Stimulated activated naive CD4-positive, alpha-beta T cell (primary cell): ENCODE measurements at places on chromosomes 16 and 17.

DNA sequence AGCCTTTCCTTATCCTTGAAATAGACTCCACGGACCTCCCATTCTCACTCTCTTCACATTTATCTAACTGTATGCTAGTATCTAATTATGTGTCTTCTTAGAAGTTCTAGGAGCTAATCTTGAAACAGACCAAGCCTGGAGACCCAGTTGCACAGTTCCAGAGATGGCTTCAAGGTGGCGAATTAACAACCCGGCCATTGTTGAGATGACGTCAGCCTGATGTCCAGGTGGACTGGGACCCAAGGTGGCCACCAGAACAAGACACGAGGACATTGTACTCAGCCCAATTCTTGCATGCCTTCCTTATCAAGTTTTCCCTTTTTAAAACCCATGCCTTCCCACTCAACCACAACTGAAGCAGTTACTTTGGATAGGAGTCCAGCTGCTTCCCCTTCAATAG, 29.5 kb upstream of the WWOX start:
- DNase-seq, result no peak

DNA sequence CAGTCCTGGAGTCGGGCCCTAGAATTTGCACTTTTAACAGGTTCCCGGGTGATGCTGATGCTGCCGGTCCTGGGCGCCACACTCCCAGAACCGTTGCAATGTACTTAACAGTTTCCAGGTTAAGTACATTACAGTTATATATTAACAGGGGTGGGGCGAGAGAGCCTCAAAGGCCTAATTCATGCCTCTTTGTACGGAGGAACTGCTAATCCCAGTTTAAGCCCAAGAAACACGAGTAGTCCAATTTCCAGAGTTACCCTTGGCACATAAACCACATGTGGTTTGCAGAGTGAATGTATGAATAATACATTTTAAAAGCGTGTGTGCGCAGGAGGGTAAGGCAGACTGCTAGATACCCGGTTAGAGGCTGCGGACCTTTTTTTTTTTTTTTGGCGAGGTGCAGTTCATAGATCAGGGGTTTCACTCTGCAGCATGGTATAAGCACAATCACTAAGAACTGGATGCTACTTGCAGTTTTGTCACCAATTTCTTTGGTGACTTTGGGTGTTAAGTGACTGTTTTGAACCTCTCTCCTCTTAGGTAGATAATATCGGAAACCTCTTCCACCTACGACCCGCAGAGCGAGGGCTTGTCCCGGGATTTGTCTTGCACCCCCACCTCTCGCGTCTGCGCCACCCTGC, 713 bp downstream of the COX11 start:
- DNase-seq, result no peak

- DNase-seq, result no peak
These were observed 90.1 kb downstream of the DNAH17 start for GRCh38 chr17:78486946-78487680.

DNA sequence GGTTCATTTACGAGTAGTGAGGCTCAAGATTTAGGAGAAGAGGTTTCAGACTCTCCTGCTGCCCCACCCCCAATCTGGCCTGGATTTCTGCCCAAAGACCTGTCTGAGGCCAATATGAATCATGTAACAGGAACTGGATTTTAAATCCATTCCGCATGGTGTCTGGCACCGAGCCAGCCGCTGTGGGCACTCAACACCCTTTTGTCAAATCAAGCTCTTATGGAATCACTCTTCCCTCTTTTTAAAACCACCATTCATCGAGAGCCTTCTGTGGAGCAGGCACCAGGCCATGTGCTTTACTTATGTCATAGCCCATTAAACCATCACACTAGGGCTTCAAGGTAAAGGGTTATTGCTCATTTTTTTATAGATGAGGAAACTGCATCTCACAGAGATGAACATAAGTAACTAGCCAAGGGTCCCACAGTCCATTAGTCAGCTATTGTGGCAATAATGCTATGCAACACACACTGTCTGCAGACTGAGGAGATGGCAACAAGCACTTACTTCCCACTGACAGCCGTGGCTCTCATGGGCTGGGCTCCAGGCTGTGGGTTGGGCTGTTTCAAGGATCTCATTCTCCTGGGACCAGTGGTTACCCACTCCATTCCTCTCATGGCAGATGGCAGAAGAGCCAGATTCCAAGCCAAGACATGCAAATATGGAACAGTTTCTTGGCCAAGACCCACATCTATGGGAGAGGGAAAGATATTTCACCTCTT, 93.6 kb downstream of the WSCD1 start:
- DNase-seq, result no peak

DNA sequence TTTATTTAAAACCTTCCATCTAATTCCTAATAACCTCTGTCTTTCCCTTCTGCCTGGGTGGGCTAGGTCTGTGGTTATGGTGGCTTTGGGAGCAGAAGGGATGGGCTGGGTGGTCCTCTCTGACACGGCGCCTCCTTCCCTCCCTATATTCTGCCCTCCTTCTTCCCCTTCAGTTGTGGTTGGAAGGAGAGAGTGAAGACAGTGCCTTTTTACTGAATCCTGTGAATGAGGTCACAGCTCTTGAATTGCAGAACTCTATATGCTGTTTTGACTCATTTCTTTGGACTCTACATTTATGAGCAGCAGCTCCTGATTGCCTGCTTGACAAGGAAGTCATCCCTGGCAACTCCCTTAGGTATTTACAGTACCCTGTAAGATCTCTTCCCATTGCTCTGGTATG, 256.0 kb upstream of the ELAC2 start:
- no peak for DNase-seq

DNA sequence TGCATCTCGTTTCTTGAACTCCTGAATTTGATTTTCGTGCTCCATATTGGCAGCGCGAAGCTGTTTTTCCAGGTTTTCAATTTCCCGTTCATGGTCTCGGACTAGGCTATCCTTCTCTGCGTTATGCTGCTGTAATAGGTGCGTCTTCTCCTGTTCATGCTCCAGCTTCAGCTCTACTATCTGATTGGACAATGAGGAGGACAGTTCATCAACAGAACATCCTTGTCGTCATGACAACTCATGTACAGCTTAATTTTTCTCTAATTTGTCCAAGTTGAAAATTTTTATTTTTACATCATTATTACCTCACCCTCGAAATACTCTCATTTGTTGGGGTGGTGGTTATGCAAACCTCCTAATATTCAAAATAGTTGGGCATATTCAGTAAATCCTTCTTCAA, 289.8 kb downstream of the CEP112 start:
- no peak for DNase-seq

DNA sequence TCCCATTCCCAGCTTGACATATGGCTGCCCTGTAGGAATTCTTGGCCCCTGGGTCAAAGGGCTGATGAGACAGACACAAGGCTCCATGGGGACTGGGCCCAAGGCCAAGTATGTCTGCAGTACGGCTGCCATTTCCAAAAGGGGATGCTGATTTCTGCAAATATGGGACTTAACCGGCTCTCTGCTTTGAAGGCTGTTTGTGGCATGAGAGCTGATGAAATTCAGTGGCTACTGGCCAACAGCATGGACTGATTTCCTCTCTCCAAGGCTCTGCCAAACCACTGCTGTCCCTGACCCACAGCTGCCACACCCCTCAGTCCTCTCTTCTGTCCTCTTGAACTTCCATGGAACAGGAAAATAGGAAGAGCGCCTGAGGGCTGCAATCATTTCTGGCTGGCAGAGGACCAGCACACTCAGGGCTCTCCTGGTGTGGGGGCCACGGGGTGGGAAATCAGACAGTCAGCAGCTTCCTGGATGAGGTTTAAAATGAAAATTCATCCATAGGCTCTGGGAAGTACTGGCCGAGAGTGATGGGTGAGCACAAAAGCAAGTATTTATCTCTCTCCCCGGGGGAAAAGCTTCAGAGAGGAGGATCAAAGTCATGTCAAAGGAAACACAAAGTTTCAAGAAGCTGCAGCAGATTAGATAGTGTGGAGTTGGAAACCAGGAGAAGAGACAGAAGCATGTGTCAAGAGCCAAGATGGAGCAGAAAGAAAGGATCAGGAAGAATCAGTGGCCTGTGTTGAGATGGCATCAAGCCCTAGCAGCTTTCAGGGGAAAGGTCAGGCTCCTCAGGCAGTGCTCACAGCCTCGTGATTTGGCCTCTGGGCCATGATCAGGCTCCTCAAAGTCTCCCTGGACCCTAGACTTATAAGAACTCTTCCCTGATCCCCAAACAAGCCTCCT, 64.1 kb upstream of the SREBF1 start:
- DNase-seq, result no peak

GRCh38 chr17:62064029-62064790, 868 bp downstream of the MED13 start:
- peak; percentile 16 for DNase-seq

DNA sequence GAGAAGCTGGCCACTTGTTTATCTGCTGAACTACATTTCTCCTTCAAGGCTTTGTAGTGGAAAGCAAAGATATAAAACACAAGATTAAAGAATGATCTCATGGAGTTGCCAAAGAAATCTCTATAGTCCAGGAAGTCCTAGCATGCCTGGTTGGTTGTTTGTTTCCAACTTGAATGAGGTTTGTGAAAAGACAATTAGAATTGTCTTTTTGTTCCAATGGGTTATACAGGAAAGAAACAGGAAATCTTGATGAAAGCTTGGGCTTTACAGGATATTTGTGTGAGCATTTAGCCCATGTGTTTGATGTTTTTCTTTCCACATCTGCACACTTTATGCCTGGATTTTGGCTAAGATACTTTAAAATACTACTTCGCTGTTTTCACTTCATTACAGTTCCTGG, 273.4 kb downstream of the CEP112 start:
- DNase-seq, result no peak

- no peak for DNase-seq
These were observed 1.0 kb upstream of the SLC38A8 start for GRCh38 chr16:84043486-84044117.

DNA sequence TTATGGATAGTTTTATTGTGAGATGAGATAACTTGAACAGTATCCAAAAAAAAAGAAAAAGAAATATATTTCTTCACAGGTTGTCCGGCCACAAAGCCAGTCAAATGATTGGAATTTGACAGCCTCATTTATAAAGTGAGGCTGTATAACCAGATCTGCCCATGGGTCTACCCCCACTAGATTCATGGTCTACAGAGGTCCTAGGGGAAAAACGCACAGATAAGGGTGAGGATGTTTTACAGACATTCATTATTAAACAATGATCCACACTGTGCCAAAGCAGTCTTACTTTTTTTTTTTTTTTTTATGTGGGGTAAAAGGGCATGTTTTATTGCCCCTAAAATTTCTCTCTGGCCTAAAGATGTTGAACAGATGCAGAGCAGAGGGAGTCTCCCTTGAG, 1503.0 kb upstream of the CDH8 start:
- DNase-seq, result no peak

- DNase-seq, result no peak
These were observed 210.1 kb downstream of the SLC39A11 start for GRCh38 chr17:72882426-72882825.

DNA sequence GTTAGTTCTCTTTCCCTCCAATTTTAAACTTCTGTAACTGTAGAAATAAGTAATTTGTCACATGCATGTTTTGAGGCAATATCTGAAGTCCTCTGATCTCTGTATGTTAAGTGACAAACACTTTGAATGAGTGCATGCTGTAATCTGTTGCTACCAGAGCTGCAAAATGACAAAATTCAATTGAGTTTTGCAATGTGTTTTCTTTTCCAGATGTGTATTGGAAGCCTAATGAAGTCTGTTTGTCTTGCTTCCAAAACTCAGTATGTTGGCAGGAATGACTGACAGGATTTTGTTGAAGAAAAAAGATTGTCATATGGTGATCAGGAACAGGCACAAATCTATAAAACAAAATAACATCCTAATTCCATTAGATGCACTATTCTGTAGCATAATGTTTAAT, 561.6 kb upstream of the CDH8 start:
- no peak for DNase-seq

GRCh38 chr17:36212966-36213365, 2.1 kb downstream of the CCL4L2 start:
- no peak for DNase-seq

- DNase-seq, result no peak
These were observed 49.1 kb upstream of the TANC2 start for GRCh38 chr17:62916684-62917571.

DNA sequence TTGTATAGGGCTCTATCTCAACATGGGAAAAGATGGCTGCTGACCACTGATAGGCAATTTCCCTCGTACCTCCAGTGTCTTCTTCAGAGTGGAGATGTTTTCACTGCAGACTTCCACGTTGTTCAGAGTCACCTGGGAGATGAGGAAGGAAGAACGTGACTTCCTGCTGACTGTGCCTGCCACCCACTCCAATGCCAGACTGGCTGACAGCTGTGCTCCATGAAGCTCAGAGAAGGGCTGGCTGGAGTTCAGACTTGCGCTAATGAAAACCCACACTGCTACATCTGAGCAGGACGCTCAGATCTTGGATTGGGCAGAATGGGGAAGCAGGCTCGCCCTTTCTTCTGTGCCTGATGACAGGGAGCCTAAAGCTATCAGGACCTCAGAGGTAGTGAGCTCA, 33.1 kb downstream of the COG4 start:
- DNase-seq, result no peak

DNA sequence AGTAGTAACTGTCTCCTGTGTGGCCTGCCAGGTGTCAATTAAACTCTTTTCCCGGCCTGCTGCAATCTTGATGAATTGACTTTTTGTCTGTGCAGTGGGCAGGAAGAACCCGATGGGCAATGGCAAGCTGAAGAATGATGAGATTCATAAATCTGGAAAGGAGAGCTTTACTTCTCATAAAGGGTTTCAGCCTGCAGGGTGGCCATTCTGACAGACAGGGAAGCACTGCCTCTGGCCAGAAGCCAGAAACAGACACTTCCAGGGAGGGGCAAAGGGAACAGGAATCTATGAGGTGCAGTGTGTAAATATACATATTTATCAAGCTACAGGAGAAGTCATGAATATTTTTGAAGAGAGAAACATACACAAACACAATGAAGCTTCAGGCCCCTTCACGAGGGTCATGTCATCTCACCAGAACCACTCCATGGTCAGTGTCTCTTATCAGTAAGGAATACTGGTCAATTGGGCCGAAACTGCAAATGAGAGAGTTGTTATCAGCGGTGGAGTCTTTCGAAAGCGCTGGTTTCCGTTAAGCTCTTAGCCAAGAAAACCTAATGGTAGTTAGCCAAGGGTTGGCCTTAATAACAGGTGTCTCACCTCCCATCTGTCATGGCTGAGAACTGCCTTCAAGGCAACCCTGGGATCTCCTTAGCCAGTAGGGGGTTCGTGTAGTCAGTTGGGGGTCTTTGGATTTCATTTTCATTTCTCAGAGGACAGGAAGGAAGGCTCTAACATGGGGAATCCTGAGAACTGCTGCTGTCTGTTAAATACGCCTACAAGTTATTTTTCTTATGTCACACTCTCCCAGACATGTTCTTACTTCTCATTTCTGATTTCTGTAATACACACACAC, 1.2 kb upstream of the NARF start:
- no peak for DNase-seq

- no peak for DNase-seq
These were observed 46.3 kb downstream of the SNX11 start for GRCh38 chr17:48153691-48154358.

- peak; percentile 40 for DNase-seq
These were observed at the start of gene MVP for GRCh38 chr16:29820271-29820701. Gene MVP, plus strand, starts transcription at chr16:29820462. Its CDS starts 10,088 bp downstream, at chr16:29830550.
